ENCODE measurements at places on chromosomes 6 and 20.
A peak's percentile ranks its signal among the peaks of the same experiment; 100 is the strongest.

GRCh38 chr6:25172819-25173218 lies 106.4 kb upstream of the CARMIL1 start:
- DNase-seq: no peak

DNA sequence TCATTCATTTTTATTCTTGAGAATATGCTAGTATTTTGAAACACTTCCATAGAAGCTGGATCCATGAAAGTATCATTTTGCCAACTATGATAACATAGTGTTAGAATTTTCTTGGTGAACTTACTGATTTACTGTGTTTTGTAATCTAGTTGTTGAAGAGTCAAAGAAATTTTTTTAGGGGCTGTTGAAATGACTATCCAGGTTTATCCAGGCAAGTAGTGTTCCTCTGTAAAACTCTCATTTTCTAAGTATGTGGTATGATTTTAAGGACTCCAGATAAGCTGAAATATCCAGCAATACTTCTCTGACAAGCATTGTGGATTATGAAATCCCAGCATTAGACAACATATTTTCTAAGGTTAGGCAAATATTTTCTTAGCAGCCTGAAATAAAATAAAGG lies 95.9 kb downstream of the GRIK2 start:
- DNase-seq: no peak

DNA sequence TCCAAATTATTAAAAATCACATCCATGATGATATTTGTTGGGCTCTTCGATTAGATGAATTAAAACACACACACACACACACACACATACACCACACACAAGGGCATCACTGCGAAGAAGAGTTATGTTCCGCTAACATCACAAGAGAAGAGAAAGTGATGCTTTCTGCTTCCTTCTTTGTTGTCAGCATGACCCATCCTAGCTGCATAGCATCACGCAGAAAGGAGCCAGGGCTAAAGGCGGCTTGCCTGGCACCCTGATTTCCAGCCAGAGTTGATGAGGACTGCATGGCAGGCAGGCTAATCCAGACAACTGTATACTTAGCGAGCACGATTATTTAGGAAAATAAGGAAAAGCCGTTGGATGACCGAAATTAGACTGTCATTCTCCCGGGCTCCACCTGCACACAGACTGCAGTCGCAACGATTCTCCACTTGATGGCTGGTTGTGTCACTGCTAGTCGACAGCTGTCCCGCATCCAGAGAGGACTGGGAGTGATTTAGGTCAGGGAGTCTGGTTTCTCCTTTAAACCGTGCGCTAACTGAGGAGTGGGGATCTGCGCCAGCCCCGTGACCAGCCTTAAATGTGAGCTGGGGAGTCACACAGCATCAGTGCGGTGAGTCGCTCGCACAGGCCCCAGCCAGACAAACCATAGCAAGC lies 70.6 kb upstream of the SOX4 start:
- peak; percentile 20 for DNase-seq

- no peak for DNase-seq
Observed at GRCh38 chr20:46270977-46271744, 37.1 kb downstream of the CDH22 start.

- no peak for DNase-seq
Observed at GRCh38 chr6:32075781-32076180, 33.4 kb downstream of the TNXB start.

- no peak for DNase-seq
Observed at GRCh38 chr6:87103977-87104601, 9.2 kb upstream of the CGA start.

DNA sequence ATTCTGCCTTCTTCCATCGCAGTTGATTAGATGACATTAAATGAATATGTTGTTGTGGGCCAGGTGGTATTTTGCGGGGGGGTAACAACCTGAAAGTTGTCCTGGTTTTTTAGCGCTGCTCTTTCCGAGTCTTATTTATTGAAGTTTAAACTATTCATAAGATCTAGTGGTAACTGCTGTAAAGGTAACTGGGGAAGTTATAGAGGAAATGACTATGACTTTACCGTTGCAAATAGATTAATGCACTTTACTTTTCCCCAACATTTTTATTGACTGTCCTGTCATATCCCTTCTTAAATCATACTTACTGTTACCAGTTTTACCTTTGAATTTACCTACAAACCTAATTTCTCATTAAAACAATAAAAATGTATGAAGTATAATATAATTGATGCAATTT lies 173.4 kb downstream of the ARID1B start:
- DNase-seq: no peak

- DNase-seq: no peak
Observed at GRCh38 chr20:23039136-23039875, 4.2 kb downstream of the SSTR4 start.

DNA sequence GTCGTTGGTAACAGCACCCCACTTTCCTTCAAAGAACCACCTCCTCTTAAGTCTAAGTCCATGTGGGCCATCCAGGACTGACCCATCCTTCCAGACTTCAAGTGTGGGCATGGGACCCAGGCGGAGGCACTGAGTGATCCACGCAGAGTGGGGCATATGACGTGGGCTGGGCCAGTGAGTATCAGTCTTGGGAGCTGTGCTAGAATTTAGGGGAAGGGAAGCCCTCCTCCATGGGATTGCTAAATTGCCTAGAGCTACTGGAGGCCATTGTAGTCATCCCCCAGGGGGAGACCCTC lies 35.3 kb upstream of the KCNB1 start:
- no peak for DNase-seq

GRCh38 chr20:8654486-8654885 lies 414.4 kb upstream of the PLCB4 start:
- DNase-seq: no peak

GRCh38 chr6:137217801-137218472 lies 1.2 kb downstream of the IFNGR1 start:
- DNase-seq: no peak

DNA sequence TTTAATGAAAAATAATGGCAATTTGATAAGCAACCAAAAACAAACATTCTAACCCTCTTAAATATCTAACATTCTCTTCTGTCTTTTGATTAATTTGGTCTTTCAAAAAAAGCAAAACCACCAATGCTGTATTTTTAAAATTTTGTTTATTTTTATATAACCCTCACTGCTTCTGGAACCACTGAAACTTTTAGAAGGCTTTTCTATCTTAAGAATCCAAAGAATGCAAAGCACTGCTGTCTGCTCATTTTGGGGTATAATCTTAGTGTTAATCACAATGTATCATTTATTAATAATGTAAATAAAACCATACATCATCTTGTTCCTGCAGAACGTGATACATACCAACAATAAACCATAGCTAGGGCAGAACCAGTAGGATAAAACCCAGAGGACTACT lies 14.0 kb downstream of the STK38 start:
- DNase-seq: no peak

GRCh38 chr20:24132246-24132645 lies 143.7 kb upstream of the GGTLC1 start:
- no peak for DNase-seq

GRCh38 chr20:46324379-46324778 lies 16.1 kb upstream of the CDH22 start:
- no peak for DNase-seq

DNA sequence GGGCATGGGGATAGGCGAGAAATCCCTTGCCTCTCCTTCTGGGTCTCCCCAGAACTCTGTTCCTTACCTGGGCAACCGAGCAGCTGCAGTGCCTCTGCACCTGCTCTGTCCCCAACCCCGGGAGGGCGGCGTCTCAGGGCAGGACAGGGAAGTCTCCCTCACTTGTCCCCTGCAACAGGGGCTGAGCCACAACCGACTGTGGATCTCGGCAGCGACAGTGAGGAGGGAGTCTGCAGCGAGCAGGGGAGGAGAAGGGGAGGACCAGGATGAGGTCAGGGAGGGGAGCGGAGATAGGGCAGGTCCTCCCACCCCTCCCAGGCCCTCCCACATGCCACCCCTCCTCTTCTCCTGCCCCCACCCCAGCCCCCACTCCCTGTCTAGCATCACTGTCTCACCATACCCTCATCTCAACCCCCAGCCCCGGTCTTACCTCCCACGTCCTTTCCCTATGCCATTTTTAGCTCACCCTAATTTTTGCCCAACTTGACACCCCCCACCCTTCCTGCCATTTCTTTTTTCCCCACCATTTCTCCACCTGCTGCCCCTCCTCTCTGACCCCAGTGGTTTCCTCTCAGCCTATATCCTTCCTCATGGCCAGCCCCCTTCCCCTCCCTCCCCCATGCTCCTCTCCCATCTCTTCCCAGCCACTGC lies at the start of gene TNXB:
Gene TNXB (minus strand): TSS at position 225 of the 651 bp plus-strand sequence. CDS start 11,140 bp downstream, outside the sequence.
- no peak for DNase-seq

DNA sequence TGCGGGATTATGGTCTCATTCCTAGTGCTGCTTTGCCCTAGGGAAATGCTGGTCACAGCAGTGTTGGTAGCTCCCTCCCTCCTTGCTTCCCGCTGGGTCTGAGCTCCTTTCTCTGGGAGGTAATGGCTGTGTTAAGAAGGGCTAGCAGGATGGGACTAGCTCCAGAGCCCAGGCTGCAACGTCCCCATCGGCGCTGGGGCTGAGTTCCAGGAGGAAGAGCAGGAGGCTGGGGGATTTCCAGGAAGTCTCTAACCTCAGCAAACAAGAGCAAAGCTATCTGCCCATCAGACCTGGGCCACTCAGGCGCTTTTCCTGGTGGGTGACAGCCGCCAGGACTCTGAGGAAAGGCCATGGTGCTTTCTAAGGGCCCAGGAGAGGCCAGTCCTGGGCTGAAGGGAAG lies 174.2 kb downstream of the DLL1 start:
- DNase-seq: no peak

DNA sequence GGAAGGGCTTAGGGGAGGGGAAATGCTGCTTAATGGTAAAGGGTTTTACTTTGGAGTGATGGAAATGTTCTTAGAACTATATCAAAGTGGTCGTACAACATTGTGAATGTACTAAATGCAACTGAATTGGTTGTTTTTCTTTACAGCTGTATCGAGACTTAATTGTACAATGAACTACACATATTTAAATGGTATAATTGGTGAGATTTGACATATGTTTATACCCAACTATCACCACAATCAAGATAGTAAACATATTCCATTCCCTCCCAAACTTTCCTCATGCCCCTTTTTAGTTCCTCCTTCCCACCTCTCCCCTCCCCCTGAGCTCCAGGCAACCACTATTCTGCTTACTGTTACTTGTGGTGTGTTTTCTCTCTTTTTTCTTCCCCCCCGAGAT lies 44.0 kb downstream of the SCAND1 start:
- DNase-seq: no peak

- DNase-seq: no peak
Observed at GRCh38 chr20:33441142-33441955, 2.2 kb downstream of the SNTA1 start.

GRCh38 chr6:95133578-95133977 lies 443.8 kb upstream of the MANEA start:
- peak; percentile 6 for DNase-seq

- DNase-seq: no peak
Observed at GRCh38 chr20:53405139-53405538, 188.5 kb downstream of the ZNF217 start.

- DNase-seq: no peak
Observed at GRCh38 chr6:36688063-36688738, 9.4 kb upstream of the RAB44 start.

- DNase-seq: peak; percentile 26
Observed at GRCh38 chr6:133242637-133243585, 1.8 kb downstream of the EYA4 start.

GRCh38 chr6:145798530-145798929 lies 16.1 kb downstream of the FBXO30 start:
- no peak for DNase-seq

GRCh38 chr6:33427585-33428223 lies 7.8 kb downstream of the SYNGAP1 start:
- DNase-seq: peak; percentile 54

DNA sequence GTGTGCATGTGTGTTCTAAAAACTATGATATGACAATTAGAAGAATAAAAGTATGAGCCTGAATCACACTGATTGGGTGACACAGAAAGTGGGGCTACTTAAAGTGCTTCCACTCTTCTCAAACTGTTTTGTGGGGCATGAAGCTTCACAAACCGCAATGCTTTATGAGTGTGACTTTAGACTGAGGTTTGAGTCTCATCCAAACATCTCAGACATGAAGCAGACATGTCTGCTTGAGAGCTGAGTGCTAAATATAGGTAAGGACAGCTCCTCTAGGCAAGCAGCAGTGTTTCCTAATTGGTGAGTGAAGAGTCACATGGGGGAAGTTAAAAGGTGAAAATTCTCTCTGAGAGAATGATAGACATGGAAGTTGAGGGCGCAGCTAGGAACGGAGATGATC lies 726.9 kb upstream of the CITED2 start:
- DNase-seq: no peak

DNA sequence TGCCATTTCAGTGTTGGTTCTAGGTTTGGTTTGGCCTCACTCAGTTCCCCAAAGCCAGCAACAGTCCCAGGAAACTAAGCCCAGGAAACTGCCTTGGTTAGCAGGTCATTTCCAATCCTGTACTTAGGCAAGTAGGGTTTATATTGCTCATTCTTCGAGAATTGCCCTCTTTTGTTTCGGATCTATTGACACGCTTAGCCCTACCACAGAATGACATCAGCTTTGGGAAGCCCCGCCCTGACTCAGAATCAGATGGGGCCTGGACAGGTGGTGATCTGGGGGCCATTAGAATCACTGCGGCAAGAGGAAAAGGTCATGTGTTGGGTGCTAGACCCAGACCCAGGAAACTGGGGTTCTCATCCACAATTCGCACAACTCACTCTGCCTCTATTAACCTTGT lies 578.2 kb downstream of the QKI start:
- no peak for DNase-seq

DNA sequence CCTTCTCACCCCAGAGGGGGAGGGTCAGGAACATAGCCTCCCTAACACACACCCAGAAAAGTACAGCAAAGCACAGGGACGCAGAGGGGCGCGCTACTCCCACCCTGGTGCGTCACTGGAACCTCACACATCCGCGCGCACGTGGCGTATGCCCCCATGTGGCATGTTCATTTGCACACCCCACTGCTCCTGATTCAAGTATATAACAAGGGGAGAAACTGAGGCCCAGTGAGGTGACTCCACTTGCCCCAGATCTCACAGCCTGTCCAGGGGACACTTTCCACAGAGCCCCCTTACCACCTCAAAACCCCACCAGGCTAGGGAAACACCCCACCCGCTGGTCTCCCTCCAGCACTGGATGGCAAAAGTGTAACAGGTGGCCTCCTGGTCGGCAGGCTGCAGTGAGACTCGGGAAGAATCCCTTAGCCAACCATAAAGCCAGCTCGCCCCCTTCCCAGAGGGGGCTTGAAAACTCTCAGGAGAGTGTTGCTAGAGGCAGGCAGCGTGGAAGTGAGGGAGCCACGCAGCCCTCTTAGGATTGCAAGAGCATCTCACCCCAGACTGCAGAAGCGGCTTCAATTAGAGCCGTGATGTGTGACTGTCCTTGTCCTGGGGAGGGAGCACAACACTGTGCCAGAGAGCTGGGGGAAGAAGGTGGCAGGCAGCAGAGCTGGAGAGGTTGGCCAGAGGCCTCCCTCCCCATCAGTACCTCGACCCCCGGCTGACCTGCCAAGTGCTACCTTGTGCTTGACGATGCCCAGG lies at the start of gene GRM4:
Gene GRM4 (minus strand): TSS at position 67 of the 762 bp plus-strand sequence. CDS start 12,591 bp downstream, outside the sequence.
- DNase-seq: no peak

- DNase-seq: no peak
Observed at GRCh38 chr6:54903884-54904283, 57.3 kb downstream of the FAM83B start.

GRCh38 chr6:116385459-116385802 lies 14.7 kb downstream of the DSE start:
- no peak for DNase-seq

GRCh38 chr20:51262240-51262639 lies 239.3 kb upstream of the KCNG1 start:
- DNase-seq: no peak

GRCh38 chr6:87487555-87487954 lies 14.8 kb downstream of the SLC35A1 start:
- DNase-seq: no peak

Data from endothelial cell (in vitro differentiated cells).